H4 (cell line): ENCODE measurements at places on chromosomes 12 and 14. TPM values are rescaled to one million over a fixed set of nuclear protein-coding genes. Genes with fewer than 3 reads are reported as not detected.

- DNase-seq, result no peak
Measured at GRCh38 chr14:94109915-94110250, 653 bp upstream of the IFI27 start.

DNA sequence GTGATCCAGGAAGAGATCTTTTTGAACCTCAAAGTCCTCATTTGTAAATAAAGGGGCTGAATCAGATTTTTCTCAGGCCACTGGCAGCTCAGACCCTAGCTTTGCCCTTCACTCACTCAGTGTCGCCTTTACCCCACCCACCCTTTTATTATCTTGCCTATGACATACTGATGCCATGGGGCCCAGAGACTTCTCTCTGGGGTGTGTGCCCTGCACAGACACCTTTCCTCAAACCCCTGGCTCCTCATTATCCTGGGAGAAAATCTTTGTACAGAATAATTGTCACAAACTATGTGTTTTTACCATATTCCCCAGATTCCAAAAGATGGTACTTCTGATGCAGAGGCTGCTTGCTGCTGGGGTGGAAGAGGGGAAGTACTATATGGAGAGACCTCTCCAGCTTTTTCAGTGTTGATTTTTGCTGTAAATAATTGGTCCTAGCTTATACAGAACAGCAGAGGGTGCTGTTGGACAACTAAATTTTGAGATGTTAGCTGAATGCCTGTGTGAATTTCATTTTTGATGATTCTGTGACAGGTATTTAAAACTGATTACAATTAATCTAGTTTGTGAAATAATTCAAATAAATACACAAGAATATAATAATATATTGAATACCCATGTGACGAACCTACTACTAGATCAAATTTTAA lies 53.9 kb upstream of the DCD start:
- DNase-seq, result peak; percentile 29

- DNase-seq, result no peak
Measured at GRCh38 chr12:131057722-131058515, 104.2 kb downstream of the ADGRD1 start.

GRCh38 chr14:88592031-88592430 lies 29.2 kb downstream of the ZC3H14 start:
- no peak for DNase-seq

DNA sequence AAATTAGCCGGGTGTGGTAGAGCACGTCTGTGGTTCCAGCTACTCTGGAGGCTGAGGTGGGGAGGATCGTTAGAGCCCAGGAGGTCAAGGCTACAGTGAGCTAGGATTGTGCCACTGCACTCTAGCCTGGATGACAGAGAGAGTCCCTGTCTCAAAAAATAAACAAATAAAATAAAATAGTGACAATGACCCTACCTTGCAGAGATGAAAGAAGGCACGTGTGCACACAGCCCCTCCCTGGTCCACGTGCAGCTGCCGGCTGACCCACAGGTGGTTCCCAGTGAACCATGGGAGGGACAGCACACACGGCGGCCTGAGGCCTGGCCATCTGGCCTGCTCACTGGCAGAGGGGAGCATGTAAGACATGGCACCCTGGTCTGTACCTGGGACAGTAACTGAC lies 4.7 kb downstream of the HHIPL1 start:
- no peak for DNase-seq

DNA sequence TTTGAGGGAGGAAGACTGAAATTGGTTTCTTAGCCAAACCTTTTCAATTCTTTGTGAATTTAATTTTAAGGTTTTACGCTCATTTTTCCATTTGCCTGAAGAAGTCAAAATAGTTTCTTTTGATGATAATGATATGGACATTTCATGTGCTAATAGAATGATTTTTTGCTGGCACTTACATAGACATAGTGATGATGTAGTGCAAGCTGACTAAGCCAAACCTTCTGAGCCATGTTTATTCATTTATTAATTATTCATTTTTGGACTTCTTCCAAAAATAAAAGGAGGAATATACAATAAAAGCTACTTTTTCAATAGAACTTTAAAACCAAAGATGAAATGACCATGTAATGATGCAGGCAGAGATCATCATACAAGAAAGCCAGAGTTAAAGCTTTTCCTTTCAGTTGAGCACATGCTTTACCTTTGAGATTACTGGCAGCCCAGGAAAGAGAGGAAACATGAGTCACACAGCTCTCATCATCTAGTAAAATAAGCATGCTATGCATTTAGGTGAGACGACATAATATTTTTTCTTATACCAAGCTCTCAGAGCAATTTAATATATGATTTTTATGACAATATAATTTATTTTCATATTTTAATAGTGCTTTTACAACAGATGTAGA lies 24.8 kb downstream of the KCNA1 start:
- peak; percentile 42 for DNase-seq

- DNase-seq, result no peak
Measured at GRCh38 chr14:51023964-51024363, 70.9 kb downstream of the TRIM9 start.

GRCh38 chr12:1643905-1644533 lies 15.0 kb downstream of the WNT5B start:
- no peak for DNase-seq

DNA sequence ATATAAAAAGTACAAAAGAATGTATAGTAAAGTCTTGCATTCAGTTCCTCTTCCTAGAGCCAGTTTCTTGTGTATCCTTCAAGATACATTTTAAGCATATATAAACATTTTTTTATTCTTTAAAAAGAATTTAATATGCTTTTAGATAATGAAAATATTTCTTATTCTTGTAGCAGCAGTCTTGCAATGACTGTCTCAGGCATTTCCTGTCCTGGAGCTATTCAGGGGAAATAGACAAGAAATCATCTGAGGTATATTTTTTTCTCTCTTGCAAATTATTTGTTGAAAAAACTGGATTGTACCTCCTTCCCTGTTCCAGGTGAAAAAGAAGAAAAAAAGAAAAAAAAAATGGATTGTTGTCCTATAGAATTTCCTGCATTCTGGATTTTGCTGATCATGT lies 17.0 kb upstream of the ERBB3 start:
- no peak for DNase-seq

The LTB4R2 gene
- total RNA-seq, result 0.33 and 0.45 TPM in 2 replicates

The SERPINA9 gene
- not detected in 2 replicates for total RNA-seq
